ENCODE measurements at places on chromosomes 6 and 20.

- DNase-seq = no peak
Observed at GRCh38 chr6:82954937-82955577, 110.6 kb downstream of the UBE3D start.

GRCh38 chr6:105014954-105015353 lies 58.0 kb downstream of the LIN28B start:
- DNase-seq = no peak

DNA sequence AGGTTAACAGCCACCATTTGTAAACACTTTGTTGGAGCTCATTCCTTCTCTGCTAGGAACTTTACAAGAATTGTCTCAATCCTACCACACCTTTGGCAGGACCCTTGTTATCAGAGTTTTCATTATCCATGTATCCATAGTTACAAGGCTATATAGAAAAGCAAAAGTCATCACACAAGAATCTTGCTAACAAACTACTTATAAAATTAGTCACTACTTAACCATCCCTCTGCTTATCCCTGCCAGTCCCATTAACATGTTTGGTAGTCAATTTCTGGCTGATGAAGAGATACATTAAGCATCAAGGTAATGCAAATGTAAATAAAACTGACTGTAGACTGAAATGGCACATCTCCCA lies 10.4 kb downstream of the ZSWIM3 start:
- DNase-seq = peak; percentile 45

GRCh38 chr6:33313105-33313708 lies 671 bp downstream of the TAPBP start:
- DNase-seq = no peak

DNA sequence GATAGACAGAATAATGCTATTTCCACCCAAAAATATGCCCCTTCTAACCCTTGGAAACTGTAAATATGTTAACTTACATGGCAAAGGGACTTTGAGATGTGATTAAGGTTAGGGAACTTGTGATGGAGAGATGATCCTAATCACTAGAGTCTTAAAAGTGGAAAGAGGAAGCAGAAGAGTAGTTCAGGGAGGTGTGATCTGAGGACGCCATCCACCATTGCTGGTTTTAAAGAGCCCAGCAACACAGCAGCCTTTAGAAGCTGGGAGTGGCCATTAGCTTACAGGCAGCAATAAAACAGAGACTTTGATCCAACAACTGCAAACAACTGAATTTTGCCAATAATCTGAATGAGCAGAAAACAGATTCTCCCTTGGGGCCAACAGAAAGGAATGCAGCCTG lies 30.6 kb downstream of the ZNF311 start:
- no peak for DNase-seq

GRCh38 chr20:46089167-46089416 lies 670 bp downstream of the NCOA5 start:
- no peak for DNase-seq

DNA sequence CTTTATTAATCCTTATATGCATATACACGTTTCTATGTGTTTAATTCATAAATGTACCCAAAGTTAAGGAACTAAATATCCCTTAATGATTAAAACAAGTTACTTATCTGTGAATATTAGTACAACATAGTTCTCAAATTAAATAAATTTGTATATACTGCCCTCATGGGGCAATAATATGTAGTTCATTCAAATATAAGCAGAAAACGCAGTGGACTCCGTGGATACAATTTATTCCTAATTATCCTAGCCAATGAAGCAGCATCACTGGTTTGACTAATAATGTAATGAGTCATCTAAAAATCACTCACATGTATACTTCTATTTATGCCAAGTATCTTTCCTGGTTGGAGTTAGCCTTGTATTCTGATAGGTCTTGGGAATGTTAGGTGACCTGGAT lies 111.6 kb downstream of the TBC1D32 start:
- peak; percentile 5 for DNase-seq

DNA sequence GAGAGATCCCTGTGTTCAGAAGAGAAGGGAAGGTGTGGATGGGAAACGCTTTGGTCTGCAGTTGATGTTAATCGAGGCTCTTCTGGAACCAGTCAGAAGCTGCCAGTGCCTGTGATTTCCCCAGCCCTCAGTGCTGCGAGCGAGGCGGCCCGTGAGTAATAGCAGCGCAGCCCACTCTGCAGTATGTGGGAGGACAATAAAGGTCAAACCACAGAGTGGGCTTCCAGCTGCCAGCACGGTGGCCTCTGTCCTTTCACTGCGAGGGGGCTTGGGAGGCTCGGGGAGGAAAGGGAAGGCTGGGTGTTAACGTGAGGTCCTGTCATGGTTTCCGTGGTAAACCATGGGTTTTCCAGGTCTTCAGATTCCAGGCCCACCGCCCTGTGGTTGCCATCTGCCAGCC lies 32.3 kb upstream of the TAGAP start:
- no peak for DNase-seq
